M059J (cell line): ENCODE measurements at places on chromosomes 2 and 18.

DNA sequence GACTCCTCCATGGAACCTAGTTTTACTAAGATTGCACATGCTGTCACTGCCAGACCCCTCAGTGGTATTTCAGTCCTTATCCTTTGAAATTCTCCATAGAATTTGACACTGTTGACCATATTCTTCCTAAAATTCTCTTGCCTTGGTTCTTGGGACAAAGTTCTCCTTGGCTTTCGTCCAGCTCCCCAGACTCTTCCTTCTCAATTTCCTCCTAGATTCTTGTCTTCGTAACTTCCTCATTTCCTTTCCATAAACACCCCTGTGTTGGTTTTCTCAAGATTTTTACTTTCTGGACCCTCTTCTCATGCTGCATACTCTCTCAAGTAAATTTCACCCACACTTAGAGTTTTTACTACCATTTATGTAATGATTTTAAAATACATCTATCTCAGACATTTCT, 96.6 kb upstream of the TWSG1 start:
- DNase-seq: no peak

DNA sequence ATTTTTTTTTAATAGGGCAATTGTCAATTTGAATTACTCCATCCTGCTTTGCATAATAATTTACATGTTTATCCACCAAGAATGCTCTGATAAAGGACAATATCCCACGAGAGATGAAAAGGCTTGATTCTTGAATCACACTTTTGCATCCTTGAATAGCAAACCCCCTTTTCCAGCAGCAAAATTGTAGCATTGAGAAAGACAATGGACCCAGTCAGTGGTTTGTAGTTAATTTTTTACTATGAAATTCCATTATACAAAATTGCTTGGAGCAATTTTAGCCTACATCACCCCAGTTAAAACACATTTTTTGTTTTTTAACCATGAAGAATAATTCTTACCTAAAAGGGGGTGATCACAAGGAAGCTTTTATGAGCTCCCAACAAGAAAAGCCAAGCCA, 255.1 kb downstream of the RND3 start:
- DNase-seq: no peak

GRCh38 chr2:63124850-63125249, 74.2 kb downstream of the OTX1 start:
- DNase-seq: no peak

GRCh38 chr2:15940661-15941480, 521 bp downstream of the MYCN start:
- no peak for DNase-seq

GRCh38 chr2:74499267-74499939, at the start of gene LBX2:
Gene LBX2, minus strand, starts transcription at chr2:74499603. Its CDS starts 66 bp downstream, at chr2:74499537.
- no peak for DNase-seq

- DNase-seq: no peak
Measured at GRCh38 chr2:63194175-63194574, 143.5 kb downstream of the OTX1 start.

GRCh38 chr2:127853671-127854070, 4.3 kb downstream of the POLR2D start:
- no peak for DNase-seq

DNA sequence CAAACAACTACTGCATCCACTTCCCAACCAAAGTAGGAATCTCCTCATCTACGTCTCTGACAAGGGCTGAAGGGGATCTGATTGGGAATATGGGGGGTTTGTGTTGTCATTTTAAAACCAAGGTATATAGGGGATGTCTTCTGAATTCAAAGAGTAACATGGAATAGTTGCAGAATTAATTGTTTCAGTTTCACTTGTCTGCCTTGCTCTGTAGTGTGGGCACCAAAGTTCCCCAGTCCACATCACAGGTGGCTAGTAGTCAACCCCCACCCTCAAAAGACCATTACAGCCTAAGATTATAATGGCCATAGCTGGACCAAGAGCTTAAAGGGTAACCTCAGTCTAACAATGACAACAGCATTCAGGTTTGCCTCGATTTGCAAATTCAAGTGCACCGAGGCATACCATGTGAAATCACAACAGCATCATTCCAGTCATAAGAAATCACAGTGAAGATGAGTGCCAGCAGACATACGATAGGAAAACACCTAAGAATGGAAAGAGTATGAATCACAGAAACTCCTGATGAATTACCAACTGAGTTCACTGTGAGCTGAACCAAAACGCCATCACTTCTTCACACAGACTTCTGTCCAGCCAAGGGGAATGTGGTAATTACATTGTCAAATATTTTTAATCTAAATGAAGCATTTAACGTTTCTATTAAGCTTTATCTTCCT, 52.4 kb downstream of the MYO5B start:
- no peak for DNase-seq

GRCh38 chr2:43539436-43539835, 56.4 kb downstream of the THADA start:
- no peak for DNase-seq

DNA sequence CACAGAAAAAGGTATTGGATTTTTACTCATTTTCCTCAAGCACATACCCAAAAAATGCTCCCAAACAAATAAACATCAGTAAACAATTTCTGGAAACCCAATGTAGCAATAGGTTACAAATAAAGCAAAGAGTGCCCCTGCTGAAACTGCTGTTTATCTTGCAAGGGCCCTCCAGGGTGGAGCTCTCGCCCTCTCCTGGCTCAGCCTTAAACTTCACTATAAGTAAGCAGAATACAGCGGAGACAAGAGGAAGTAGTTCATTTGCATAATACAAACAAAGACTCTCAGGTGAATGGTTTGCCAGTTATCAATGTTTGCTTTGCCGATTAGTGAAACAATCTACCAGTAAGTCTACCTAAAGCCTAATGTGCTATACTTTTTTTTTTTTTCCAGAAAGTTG, 437.6 kb downstream of the DLGAP1 start:
- no peak for DNase-seq

DNA sequence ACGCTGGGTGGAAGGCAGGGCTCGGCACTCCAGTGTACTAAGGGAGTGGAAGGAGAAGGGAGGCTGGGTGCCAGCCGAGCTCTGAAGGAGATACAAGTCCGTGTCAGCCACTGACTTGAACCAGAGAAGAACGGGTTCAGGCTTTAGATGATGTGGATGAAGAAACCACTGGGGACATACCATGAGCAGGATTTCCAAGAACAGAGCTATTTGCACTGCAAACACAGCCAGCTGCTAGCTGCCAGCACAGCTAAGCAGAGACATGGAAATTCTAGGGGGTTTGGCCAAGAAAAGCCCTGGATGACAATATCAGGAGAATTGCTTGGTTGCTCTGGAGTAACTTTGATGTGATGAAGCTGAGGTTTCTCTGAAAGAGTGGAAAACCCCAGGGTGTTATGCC, 5.2 kb downstream of the CD207 start:
- DNase-seq: no peak

DNA sequence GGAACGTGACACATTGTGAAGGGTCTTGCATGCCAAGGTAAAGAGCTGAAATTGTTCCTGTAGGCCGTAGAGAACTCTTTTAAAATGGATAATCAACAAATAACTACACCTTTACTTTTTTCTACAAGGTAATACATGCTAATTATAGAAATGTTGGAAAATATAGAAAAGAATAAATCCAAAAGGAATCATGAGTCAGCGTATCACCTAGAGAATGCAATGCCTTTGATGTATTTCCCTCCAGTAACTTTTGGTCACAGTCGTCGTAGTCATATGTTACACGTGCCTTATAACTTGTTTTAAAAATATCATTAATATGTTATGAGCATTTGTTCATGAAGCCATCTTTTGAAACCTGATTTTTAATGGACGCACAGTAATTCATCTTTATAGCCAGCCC, 100.6 kb downstream of the LIPG start:
- DNase-seq: no peak
